ENCODE measurements at places on chromosomes 1 and 21.
A peak's percentile ranks its signal among the peaks of the same experiment; 100 is the strongest.

GRCh38 chr1:180215856-180216625 is 14.0 kb upstream of the LHX4 start:
- DNase-seq: peak; percentile 34

GRCh38 chr1:240658312-240658960 is 46.5 kb upstream of the GREM2 start:
- no peak for DNase-seq

DNA sequence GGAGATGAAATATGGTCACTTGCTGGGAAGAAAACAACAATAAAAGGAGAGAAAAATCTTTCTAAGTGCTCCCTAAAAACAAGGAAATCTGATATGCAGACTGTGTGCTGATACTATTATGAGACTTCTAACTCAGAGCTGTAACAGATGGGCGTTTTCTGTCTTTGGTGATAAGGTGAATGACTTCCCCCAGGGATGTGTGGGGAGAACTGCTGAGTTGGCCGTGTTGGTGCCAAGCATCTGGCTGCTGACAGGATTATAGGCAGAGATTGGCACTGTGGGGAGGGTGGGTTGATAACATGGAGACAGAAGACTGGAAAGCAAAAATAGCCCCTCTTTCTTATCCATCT is 438.5 kb upstream of the PLXNA2 start:
- DNase-seq: no peak

GRCh38 chr1:17636612-17637011 is 97.1 kb downstream of the ARHGEF10L start:
- DNase-seq: no peak

- DNase-seq: no peak
Observed at GRCh38 chr1:50264590-50264989, 155.9 kb downstream of the ELAVL4 start.

DNA sequence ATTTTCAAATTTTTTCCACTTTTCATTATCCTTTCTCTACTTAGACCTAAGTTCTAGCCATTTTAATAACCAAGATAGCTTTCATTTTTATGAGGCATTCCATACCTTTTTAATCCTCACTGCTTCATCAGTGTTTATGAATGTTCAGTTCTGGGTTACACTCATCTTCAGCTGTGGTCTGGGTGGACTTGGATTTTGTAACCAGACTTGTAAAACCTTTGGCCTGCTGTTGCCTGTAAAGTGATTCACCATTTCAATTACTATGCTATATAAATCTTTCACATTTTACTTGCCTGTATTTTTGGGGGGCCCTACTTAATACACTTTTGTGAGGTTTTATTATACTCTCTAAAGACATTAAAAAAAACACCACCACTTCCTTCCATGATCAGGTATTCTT is 46.2 kb downstream of the USP25 start:
- DNase-seq: no peak

- DNase-seq: no peak
Observed at GRCh38 chr1:33609739-33610138, 137.3 kb downstream of the ZSCAN20 start.

DNA sequence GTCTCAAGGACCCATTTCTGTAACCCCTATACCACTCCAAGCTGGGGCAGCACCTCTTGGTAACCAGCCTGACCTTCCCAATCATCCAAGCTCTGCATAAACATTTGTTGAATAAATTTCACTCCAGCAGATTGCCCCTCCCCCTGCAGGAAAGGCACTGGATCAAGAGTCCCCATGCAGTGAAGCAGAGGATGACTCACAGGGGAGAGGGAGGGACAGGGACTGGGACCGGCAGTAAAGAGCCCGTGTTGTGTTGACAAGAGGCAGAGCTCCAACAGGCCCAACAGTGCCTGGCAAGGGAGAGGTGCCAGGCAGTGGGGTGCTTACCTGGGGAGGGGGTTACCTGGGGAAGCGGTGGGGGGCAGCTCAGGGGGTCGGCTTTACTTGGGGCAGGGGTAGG is 32.3 kb downstream of the SLC9A1 start:
- no peak for DNase-seq

GRCh38 chr1:2465371-2466269 is 10.5 kb upstream of the PLCH2 start:
- DNase-seq: no peak

DNA sequence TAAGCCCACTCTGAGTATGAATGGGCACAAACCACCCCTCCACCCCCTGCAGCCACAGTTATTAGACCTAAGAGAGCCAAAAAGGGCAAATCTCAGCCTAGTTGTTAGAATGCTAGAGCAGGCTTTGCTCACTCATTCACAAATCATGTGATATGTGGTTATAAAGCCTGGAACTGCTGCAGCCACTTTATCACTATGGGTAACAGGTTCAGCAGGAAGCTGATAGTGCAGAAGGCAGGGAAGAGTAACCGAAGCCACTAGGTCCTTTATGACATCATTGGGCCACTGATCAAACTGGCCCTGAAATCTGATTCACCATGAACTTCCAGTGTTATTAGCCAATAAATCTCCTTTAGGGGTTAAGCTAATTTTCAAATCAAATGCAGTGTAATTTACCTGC is 134.7 kb downstream of the GRIK1 start:
- DNase-seq: no peak

GRCh38 chr1:241442686-241443085 is 76.9 kb downstream of the FH start:
- no peak for DNase-seq

- DNase-seq: no peak
Observed at GRCh38 chr21:32383812-32384211, 9.0 kb downstream of the URB1 start.
